ENCODE measurements at places on chromosomes 12 and 14. TPM values are rescaled to one million over a fixed set of nuclear protein-coding genes. Genes with fewer than 3 reads are reported as not detected.

Gene BIN2
- total RNA-seq, result not detected

GRCh38 chr12:52515927-52516831 lies 4.0 kb downstream of the KRT5 start:
- peak; percentile 43 for DNase-seq

Gene RIPK3
- total RNA-seq, result not detected

DNA sequence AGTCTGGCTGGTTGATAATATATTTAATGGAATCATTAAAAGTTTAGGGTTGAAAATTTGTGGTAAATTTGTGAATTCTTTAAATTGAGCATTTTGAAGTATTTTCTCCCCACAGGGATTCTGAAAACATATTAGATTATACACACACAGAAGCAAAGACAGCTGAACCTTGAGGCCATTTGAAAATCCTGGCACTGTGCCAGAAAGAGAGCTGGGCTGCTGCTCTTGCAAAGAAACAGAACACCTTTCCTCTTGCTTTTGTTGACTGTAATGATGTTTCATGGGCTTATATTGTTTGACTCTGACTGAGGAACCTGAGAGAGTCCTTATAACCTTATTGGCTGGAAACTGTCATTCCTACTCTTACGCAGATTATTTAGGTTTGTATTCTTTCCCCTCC lies 4.8 kb downstream of the RNF34 start:
- peak; percentile 30 for DNase-seq

DNA sequence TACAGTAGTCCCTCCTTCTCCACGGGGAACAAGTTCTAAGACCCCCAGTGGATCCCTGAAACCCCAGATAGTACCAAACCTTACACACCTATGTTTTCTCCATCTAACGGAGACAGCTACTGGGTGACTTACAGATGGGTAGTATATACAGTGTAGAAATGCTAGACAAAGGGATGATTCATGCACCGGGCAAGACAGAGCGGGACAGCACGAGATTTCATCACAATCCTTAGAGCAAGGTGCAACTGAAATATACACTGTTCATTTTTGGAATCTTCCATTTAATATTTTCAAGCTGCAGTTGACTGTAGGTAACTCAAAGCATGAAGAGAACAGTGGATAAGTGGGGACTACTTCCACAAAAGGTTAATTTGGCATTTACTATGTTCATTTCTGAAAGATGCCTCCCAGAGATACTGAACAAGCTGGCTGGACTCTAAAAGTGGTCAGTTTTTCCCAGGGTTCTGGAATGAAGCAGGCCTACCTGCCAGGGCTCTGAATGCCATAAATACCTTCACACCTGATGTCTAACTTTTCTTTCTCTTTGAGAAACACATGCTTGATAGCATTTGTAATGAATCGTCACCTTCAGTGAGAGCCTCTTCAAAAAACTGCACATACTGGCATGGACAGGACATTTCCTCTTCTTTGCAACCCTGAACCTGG lies 127.7 kb upstream of the FOXN3 start:
- peak; percentile 78 for DNase-seq

GRCh38 chr12:13896063-13896626 lies 85.3 kb downstream of the GRIN2B start:
- DNase-seq, result no peak

- DNase-seq, result no peak
Measured at GRCh38 chr12:56333197-56333678, 562 bp downstream of the PAN2 start.

DNA sequence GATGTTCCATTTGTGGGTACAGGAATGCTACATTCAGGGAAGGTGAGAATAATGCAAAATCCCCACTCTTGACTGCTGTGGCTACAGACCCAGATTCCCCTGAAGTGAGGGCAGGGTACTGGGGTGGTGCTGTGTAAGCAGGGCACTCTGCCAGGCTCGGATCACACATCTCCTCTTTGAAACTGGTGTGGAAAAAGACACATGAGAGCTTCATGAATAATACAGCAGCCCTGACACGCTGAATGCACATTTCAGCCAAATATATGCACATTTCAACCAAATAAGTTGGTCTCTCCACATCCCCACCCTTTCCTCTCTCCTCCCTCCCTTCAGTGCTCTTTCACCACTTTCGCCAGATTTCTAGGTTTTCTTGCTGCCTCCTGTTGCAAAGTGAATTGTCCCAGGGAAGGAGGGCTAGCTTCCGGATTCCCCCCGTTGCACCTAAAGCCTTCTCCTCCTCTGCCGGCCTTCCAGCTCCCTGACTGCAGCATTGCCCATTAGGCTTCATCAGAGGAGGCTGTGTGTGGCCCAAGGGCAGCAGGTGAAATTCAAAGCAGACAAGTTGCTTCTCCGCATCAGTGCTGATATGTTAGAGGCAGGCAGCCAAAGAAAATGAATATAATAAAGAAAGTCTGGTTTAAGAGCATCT lies 118.2 kb upstream of the TMCC3 start:
- DNase-seq, result no peak

GRCh38 chr12:106801167-106801708 lies 26.8 kb downstream of the RIC8B start:
- no peak for DNase-seq

- peak; percentile 16 for DNase-seq
Measured at GRCh38 chr12:116126610-116127009, 150.9 kb downstream of the MED13L start.

- DNase-seq, result no peak
Measured at GRCh38 chr12:50069539-50069938, 12.1 kb downstream of the ASIC1 start.

Gene ORAI1
- 12.1 TPM for total RNA-seq

DNA sequence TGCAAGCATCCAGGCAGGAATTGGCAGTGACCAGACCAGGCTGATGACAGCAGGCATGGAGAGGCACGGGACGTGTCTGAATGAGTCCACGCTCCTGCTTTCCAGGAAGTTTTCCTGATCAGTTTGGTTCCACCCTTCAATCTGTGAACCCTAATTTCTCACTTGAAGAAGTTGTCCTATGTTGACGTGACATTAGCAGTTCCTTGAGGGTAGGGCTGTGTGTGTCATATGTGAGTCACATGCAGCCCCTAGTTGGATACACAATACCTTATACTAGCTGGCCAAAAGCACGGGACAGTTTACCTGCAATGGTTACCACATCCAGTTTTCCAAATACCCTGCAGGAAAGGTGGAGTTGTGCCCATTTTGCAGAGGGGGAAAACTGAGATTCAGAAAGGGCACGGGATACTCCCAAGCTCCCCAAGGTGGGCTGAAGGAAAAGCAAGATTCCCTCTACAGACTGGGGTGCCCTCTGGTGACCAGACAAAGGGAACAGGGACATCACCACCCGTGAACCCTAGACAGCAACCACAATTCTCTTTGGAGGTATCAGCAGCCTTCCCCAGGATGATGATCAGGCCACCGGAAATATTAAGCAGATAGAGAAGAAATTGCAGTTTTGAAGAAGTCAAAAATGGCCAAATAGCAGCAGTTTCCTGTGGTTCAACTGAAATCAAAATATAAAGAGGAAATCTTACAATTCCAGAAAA lies 194.5 kb downstream of the PHETA1 start:
- peak; percentile 27 for DNase-seq

GRCh38 chr14:97329701-97330100 lies 532.5 kb downstream of the VRK1 start:
- no peak for DNase-seq

DNA sequence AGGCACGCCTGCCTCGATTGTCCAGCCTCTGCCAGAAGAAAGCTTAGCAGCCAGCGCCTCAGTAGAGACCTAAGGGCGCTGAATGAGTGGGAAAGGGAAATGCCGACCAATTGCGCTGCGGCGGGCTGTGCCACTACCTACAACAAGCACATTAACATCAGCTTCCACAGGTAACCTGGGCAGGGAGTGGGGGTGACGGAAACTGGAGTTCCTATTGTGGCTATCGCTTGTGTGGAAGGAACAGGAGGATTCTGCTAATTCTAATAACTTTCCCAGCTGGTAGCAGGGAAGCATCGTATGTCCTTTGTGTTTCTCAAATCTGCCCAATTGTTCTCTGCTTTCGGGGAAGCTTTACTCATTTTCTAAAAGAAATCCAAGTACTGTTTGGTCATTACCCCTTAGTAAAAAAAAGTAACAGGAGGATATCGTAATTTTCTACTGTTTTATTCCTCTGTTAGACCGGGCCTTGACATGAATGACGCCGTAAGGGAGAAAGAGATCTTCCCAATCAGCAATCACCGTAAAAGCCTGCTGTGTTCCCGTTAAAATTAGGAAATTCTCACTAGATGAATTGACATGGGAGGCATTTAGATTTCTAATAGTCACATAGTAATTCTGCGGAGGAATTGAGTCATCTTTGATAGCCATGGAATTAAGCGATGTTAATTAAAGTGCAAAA lies 449 bp downstream of the THAP2 start:
- DNase-seq, result peak; percentile 24

Gene RNF31
- 62.2 TPM for total RNA-seq

Gene PRB2
- not detected for total RNA-seq

Gene NEMP1
- 22.5 TPM for total RNA-seq

Gene CLEC1A
- total RNA-seq, result not detected

Gene ARG2
- total RNA-seq, result 17.6 TPM

DNA sequence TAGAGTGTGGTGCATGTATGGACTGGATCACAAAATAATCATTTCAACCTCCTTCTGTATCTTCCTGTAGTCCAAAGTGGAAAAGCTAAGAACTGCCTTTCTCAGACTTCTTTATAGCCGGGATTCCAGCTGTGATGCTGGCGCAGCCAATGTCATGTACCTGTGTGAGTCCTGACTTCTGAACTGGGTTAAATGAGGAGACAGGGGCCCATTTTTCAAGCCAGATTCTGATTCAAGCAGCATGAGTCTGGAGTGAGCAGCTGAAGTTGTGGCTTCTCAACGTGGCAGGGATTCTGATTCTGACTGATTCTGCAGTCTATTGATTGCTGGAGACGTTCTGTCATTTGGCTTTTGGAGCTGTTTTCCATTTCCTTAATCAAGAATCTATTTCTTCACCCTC lies 111.2 kb downstream of the ST8SIA1 start:
- no peak for DNase-seq

Data from MCF 10A (cell line).